ENCODE measurements at places on chromosomes 4 and X. TPM values are rescaled to one million over a fixed set of nuclear protein-coding genes. Genes with fewer than 3 reads are reported as not detected.

- DNase-seq: no peak
Observed at GRCh38 chr4:187065396-187065795, 341.7 kb upstream of the FAT1 start.

- DNase-seq: no peak
Observed at GRCh38 chr4:146098978-146099377, 76.5 kb upstream of the LSM6 start.

GRCh38 chr4:7430965-7431695 lies 3.6 kb downstream of the PSAPL1 start:
- DNase-seq: no peak

DNA sequence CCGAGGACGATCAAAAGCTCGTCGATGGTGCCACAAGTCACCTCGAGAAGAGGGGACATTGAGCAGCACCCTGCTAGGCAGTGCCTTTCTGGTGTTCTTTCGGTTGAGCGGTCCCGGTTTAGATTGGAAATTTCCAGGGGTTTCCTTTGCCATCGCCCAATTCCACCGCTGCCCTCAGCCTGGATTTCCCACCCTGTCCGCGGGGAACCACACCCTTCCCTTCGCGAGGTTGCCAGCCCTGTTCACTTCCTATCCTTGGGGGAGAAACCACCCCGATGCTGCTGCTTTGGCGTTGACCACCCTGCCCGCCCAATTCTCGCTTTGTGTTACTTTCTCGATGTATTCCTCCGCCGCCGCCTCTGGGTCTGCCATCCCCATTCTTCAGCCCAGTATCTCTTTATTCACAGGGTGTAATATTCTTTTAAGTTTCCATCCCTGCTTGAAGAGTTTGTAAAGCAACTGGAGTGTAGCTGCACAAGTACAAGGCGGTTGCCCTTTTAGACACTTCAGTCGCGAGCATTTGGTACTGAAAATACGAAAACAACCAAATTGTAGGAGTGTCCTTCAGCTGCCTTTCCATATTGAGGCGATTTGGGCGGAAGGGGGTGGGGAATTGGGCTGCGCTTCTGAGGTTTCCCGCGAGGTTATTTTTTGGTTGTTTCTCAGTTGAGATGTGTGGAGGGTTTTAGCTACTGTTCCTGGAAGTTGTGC lies 1.1 kb downstream of the OGT start:
- DNase-seq: no peak

The ADGRG2 gene
- total RNA-seq: 7.8 TPM

- no peak for DNase-seq
Observed at GRCh38 chr4:170022211-170022610, 4.0 kb downstream of the MFAP3L start.

The TMEM271 gene
- 0.41 TPM for total RNA-seq

GRCh38 chr4:169622566-169622965 lies 2.2 kb downstream of the CLCN3 start:
- no peak for DNase-seq

The EREG gene
- total RNA-seq: not detected

GRCh38 chr4:6633091-6633906 lies 7.2 kb upstream of the MRFAP1 start:
- no peak for DNase-seq

- no peak for DNase-seq
Observed at GRCh38 chrX:15781961-15782699, 8.2 kb upstream of the ZRSR2 start.

- peak; percentile 91 for DNase-seq
Observed at GRCh38 chrX:141176586-141177451, at the start of gene LDOC1. TSS of gene LDOC1 (minus strand) at chrX:141177129. CDS start at chrX:141177021, 108 bp downstream.

GRCh38 chrX:82757614-82758013 lies 750.5 kb upstream of the POU3F4 start:
- DNase-seq: no peak

The SPON2 gene
- 0.62 TPM for total RNA-seq

The AFAP1 gene
- 11.3 TPM for total RNA-seq

The UGT2B11 gene
- total RNA-seq: not detected

DNA sequence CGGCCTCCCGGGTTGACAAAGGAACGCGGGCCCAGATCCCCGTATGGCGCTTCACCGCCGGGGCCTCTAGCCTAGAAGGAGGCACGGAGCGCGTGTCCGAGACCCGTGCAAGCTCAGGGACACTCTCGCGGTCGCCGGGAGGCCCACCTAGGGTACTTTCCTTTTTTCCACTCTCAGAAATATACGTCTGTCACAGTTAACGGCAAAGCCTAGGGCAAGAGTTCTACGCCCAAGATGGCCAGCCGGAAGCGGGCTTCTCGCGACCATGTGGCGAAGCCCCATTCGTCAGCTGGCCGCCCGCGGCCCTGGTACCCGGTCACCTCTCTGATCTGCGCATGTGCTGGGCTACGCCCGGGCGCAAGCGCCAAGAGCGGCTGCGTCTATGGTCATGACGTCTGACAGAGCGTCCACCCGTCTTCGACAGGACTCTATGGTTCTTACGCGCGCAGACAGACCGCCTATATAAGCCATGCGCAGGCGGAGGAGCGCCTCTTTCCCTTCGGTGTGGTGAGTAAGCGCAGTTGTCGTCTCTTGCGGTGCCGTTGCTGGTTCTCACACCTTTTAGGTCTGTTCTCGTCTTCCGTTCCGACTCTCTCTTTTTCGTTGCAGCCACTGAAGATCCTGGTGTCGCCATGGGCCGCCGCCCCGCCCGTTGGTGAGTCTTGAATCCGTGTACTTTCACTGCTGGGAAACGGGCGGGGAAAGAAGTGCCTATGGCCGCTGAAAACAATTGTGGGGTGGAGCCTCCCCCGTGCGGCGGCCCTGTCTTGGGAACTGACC lies at the start of gene RPL10:
Gene RPL10 (plus strand): TSS at position 490 of the 780 bp plus-strand sequence. CDS start 143 bp downstream, at position 633.
- peak; percentile 97 for DNase-seq

The GAGE12D gene
- not detected for total RNA-seq

- no peak for DNase-seq
Observed at GRCh38 chrX:134623293-134624045, 34.8 kb downstream of the PLAC1 start.

The DCAF12L2 gene
- 1.6 TPM for total RNA-seq

The TCEAL8 gene
- 125 TPM for total RNA-seq

GRCh38 chrX:56468441-56468840 lies 95.0 kb upstream of the UBQLN2 start:
- DNase-seq: no peak

DNA sequence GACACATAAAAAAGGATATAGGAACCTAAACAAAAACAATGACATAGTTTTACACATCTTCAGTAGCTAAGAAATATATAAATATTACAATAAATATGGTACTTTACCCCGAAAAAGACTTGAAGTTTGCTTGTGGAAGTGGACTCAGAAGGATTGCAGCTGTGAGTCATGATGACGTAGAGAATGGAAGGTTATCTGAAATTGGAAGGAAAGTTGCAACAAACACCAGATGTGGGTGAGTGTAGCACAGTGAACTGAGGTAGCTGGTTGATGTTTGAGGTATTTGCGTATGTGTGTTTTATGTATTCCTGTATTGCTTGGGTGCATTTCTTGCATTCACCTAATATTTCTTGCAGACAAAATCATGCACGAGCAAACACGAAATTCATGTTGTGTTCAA lies 113.0 kb downstream of the ARX start:
- DNase-seq: no peak

The CNKSR2 gene
- total RNA-seq: 5.9 TPM

GRCh38 chr4:144480068-144480467 lies 165.9 kb upstream of the HHIP start:
- DNase-seq: no peak

- DNase-seq: no peak
Observed at GRCh38 chr4:151031831-151032605, 16.9 kb upstream of the LRBA start.
